ENCODE measurements at places on chromosomes 4 and X.
A peak's percentile ranks its signal among the peaks of the same experiment; 100 is the strongest.

- peak; percentile 35 for DNase-seq
Measured at GRCh38 chr4:140136509-140136908, 17.5 kb downstream of the MAML3 start.

GRCh38 chrX:136783159-136783558 is 2.4 kb upstream of the ARHGEF6 start:
- no peak for DNase-seq

DNA sequence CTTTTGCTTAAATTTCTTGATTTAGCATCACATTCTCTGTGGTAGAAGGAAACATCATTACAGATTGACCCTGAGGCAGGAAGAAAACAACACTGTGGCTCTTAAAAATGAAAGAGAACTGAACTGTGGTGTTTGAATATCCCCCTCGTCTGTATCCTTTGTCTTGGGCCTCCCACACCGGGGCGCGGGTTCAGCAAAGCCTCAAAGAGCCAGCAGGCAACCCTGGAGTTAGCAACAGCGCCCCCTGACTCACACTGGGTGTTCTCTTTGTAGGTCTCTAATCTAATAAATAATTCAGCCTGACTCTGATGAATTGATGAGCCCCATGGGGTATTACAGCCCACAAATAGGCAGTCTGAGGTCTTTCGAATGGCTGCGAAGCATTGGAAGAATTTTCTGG is 46.1 kb upstream of the CTSO start:
- peak; percentile 8 for DNase-seq

GRCh38 chrX:137926090-137926489 is 360.2 kb downstream of the ZIC3 start:
- no peak for DNase-seq

GRCh38 chr4:56146956-56147355 is 198.2 kb downstream of the CEP135 start:
- DNase-seq = no peak

DNA sequence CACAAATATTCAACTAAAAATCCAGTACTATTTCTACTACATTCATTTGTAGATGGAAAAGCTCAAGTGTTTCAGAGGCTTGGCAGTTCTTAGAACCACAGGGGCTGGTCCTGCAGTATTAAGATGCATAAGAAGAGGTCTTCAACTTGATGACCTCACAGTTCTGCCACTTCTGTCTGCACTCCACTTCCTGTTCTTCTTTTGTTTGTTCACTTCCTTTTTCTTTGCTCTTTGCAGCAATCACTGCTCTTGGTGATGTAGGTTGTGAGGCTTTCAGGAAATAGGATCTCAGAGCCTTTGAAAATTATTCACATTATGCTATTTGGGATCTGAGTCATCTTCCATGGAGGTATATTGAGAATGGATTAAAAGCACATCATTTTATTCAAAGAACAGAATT is 602.0 kb upstream of the CPEB2 start:
- no peak for DNase-seq

DNA sequence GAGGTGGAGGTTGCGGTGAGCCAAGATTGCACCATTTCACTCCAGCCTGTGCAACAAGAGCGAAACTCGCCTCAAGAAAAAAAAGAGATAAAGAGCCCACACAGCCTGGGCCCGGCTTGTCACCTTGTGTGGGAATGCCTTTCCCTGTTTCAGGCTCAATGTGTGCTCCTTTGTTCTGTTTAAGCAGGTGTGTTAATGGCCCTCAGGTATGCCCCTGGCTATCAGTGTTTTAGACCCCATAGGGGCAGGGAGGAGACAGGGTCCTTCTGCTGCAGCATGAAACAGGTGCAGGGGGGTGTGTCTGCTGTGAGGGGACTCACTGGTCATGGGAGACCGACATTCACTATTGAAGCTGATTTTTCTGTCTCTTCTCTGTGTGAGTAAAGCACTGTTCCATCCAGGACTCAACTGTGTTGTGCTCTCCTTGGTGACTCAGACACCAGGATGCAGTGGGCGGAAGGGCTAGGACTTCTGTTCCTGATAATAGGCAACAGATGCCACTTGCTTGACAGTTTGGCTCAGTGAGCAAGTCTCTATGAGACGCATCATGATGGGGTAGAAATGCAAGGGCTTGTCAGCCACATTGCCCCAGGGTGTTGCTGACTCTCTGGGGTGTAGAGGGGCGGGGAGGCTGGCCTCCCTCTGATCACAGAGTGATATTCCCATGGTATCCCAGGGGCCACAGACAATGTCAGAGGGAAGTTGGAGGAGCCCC is 15.6 kb upstream of the LAP3 start:
- DNase-seq = peak; percentile 61

Data from iris pigment epithelial cell (primary cell).